ENCODE measurements at places on chromosomes 2 and 18.
A peak's percentile ranks its signal among the peaks of the same experiment; 100 is the strongest.

DNA sequence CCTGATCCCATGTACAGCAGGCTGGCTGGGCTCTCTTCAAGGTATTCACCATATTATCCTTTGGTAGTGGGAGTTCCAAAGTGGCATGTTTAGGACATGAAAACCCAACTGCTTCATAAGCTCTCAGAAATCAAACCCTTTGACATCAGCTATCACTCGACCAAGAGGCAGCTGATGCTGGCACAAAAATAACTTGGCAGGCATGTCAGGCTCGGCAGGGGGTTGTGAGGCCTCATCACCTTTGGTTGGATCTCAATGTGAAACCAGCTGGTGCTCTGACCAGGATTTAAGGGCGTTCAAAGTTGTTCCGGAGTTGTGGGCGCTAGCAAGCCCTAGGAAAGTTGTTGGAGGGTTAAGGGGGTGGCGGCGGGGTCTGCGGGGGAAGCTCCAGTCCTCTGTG is 171.9 kb downstream of the FHOD3 start:
- no peak for DNase-seq

DNA sequence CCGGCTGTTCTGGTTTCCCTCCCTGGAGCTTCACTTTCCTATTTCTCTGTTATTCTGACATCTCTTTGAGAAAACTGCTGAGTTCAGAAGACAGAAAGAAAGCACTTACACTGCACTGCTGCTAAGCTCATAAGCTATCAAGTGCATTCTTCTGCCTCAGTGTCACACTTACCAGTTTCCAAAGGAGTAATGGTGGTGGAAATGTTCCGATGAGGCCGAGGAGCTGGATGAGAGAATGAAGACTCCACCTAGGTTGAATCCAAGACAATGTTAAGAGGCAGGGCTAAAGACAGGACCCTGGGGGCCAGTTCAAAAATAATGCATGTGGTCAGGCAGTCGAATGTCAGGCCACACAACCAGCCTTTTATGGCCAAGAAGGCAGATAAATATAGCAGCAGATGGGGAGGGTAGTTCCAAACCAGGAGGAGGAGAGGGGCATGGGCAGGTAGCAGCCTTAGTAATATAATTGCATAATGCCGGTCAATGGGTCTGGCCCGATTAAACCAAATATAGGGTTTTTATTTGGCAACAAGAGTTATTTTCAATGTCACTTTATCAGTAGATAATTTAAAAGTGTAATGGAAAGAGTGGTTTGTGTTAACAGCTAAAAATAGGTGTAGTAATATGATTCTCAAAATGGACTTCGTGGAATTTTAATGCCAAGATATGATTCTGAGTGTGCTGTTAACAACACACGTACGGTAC is at the start of gene MYOM1:
TSS of gene MYOM1 (minus strand) at position 338 of the 705 bp plus-strand sequence. CDS start 4,745 bp downstream, outside the sequence.
- no peak for DNase-seq

DNA sequence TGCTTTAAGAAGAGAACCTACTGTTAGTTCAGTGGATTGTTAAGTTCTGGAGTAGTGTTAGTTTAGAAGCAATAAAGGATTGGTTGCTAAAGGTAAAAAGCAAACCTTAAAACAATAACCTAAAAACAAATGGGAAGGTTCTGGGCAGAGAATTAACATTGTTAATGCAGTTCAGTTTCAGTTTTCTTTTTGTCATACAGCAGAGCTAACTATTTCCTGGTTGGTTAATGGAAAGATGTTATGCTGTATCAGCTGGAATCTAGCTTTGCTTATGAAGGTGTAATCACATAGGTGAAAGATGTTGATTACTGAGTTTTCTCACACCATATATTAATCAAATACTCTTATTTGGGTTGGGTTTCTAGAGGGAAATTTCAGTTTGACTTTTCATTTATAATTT is 23.8 kb downstream of the SMAD4 start:
- DNase-seq: no peak

- no peak for DNase-seq
These were observed 246.3 kb downstream of the TNS1 start for GRCh38 chr2:217756375-217757107.

GRCh38 chr2:196750977-196751631 is 48.4 kb downstream of the GTF3C3 start:
- peak; percentile 13 for DNase-seq

DNA sequence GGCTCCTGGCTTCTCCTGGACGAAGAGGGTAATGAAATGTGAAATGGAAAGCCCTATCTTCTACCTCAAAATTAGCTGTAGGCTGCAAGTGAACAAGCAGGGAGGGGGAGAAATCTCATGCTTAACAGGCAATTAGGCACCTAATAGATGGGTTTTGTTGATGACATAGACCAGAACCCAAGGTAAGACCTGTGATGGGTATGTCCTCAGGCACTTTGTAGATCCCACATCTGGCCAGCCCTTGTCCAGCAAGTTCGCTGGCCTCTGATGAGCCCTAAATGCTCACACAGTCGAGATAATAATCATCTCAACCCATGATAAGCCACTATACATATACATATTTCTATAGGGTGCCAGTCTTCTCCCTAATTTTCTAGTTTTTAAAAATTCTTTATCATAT is 82.6 kb downstream of the MARCO start:
- DNase-seq: no peak

- no peak for DNase-seq
These were observed 12.7 kb downstream of the CYTIP start for GRCh38 chr2:157431176-157431575.

- DNase-seq: no peak
These were observed 45.3 kb downstream of the BMP10 start for GRCh38 chr2:68825866-68826265.
